ENCODE measurements at places on chromosomes 2 and 18.

GRCh38 chr2:195445639-195446038, 211.4 kb upstream of the SLC39A10 start:
- DNase-seq: no peak

GRCh38 chr2:128324008-128324896, 5.6 kb upstream of the HS6ST1 start:
- no peak for DNase-seq

DNA sequence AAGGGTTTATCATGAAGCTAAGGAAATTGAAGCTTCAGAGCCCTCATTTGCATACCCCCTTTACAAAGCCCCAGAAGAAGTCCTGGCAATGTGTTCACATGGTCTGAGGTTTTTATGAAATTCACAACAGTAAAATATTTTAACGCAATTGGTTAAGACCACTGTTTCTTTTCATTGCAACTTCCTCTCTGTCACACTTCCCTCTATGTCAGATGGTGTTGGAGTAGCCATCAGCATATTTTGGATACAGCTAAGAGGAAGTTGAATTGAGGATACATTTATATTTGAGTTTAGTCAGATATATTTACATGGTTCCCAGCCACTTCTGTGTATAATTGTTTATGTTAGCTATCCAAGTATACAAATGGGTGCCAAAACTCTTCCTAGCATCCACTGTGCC, 170.0 kb downstream of the TXNL1 start:
- DNase-seq: no peak

DNA sequence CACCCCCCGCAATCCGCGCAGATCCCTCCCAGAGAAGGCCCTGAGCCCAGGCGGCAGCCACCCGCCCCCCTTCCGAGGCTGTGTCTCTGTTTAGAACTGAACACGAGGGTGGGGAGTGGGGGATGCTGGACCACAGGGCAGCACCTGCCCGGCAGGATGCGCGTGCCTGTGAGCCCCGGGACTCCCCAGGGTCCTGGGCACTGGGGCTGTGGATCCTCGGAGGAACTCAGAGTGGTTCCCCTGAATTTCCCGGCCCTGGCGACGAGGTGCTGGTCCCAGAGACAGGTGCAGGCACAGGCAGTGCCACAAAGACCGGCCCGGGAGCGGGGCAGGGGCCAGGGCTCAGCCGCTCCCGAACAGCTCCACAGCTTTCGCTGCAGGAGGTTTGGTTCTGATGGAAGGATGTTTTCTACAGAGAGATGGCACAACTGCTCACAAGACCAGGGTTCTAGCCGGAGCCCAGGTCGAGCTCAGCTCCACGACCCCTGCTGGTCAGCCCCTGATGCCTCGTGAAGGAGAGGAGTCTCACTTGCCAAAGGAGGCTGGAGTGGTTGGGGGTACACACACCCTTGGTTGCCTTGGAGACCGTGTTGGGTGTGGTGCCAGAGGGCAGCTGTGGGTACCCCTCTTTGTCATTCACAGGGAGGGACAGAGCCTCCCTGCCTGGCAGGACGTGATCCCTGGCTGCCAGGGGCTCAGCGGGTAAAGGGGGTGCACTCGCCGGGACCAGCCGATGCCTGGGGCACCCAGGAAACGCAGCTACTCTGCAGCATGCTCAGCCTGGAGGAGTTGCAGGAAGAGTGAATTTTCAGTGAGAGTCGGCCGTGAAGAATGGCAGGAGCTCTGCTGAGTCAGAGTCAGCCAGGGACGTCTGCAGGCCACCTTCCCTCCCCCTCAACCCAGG, 4.4 kb upstream of the NEU4 start:
- no peak for DNase-seq

- DNase-seq: no peak
These were observed 182.4 kb downstream of the NCK2 start for GRCh38 chr2:105926960-105927678.

GRCh38 chr18:62587689-62588088, 64.9 kb downstream of the ZCCHC2 start:
- no peak for DNase-seq

DNA sequence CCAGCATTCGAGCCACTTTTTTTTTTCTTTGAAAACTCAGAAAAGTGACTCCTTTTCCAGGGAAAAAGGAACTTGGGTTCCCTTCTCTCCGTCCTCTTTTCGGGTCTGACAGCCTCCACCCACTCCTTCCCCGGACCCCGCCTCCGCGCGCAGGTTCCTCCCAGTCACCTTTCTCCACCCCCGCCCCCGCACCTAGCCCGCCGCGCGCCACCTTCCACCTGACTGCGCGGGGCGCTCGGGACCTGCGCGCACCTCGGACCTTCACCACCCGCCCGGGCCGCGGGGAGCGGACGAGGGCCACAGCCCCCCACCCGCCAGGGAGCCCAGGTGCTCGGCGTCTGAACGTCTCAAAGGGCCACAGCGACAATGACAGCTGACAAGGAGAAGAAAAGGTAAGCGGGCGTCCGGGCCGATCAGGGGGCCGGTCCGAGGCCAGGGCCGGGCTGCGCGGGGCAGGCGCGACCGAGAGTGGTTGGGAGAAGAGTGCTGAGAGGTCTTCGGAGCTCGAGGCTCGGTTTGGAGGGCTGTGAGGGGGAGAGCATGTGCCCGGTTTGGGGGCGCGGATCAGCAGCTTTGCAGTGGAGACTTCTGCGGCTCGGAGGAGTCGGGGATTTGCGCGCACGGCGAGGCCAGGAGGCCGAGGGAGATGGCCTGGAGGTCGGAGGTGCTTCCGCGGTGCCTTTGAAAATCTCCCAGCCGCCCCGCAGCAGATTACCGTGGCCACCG, 502 bp downstream of the EPAS1 start:
- DNase-seq: peak; percentile 47
